ENCODE measurements at places on chromosomes 3 and 15. TPM values are rescaled to one million over a fixed set of nuclear protein-coding genes. Genes with fewer than 3 reads are reported as not detected.

DNA sequence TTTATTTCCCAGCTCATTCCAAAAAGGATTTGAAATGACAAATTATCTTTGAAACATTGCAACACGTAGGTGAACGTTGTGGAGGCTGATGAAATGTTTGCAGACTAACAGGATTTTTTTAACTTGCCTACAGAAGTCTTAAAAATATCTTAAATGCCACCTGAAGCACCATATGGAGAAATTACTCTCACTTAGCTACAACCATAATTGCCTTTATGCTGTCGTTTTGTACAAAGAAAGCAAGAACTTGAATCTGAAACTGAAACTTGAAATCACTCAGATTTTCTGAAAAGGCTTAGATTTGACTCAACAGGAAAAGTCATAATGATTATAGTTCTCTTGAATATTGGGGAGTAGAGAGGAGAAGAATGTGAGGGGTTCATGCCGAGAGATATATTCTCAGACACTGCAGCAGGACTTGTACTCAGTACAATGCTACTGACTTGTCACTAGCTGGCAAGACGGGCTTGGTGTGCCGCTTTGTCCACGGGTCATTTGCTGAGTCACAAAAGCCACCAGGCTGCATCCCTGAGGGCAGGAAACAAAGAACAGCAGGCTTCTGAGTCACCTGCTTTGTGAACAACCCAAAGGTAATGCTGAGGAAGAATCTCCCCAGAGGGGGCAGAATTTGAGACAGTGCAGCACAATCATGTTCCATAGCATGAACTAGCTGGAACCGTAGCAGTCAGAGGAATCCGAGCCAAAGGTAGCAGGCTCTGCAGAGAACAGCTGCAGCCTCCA is 7.1 kb upstream of the FMN1 start:
- peaks cover 7% of the 10 kb centered on the region for H3K27me3 ChIP-seq
- H3K4me1 ChIP-seq, result peaks cover 28% of the 10 kb centered on the region
- no peaks in the 10 kb centered on the region for H3K36me3 ChIP-seq
- peak overlapping the region; percentile 60 for H3K27ac ChIP-seq
- peak overlapping the region; percentile 49 for H3K4me3 ChIP-seq

DNA sequence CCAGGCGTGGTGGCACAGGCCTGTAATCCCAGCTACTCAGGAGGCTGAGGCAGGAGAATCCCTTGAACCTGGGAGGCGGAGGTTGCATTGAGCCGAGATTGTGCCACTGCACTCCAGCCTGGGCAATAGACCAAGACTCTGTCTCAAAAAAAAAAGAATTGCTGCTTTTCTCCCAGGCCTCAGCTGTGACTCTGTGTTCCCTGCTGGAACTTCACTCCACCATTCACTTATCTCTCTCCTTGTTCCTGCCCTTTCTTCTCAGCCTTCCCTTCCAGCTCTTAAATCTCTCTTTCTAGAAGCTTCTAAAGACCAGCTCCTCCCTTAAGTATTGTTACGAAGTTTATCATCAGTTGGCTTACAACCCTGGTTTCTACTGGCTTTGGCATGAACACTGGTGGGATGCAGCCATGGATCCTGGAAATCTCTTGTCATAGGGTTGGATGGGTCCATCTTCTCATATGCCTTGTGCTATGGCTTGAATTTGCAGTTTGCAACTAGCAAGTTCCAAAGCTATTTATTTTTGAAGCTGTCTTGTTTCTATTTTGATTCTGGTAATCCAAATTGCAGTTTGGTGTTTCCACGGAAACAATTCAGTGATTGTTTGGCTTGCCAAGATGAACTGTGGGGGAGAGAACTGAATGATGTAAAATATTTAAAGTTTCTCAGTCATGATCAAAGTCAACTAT is 10.5 kb downstream of the C3orf62 start:
- no peaks in the 10 kb centered on the region for H3K27me3 ChIP-seq
- DNase-seq, result no peak
- H3K4me3 ChIP-seq, result no peak overlapping the region
- H3K4me1 ChIP-seq, result no peaks in the 10 kb centered on the region
- no peak overlapping the region for H3K27ac ChIP-seq

GRCh38 chr15:80819001-80819400 is 39.8 kb downstream of the CEMIP start:
- H3K27me3 ChIP-seq, result peaks cover 16% of the 10 kb centered on the region
- H3K4me1 ChIP-seq, result no peaks in the 10 kb centered on the region
- H3K36me3 ChIP-seq, result no peaks in the 10 kb centered on the region
- no peak overlapping the region for H3K27ac ChIP-seq
- H3K4me3 ChIP-seq, result no peak overlapping the region
- no peak for DNase-seq

The CAND2 gene
- 2.2 TPM for total RNA-seq

DNA sequence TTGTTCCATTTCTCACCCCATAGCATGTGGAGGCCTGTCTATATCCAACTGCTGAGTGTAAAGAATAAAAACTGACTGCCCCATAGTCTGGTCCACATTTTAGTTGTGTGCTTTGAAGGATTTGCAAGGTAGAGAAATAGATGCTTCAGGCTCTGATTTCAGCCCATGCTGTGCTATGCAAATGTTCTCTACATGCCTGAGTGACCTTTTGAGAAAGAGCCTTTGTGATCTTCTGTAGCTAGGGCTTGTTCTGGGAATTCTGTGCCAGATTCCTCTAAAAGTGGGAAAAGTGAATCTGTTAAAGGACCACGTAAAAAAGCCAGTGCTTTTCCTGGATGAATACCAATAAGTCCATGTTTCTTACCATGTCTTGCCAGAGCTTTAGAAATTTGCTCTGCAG is 5.2 kb downstream of the KCTD6 start:
- peaks cover 10% of the 10 kb centered on the region for H3K36me3 ChIP-seq
- DNase-seq, result no peak
- no peaks in the 10 kb centered on the region for H3K27me3 ChIP-seq
- peaks cover 49% of the 10 kb centered on the region for H3K4me1 ChIP-seq
- H3K27ac ChIP-seq, result no peak overlapping the region

GRCh38 chr15:45555934-45556608 is 31.1 kb upstream of the BLOC1S6 start:
- no peaks in the 10 kb centered on the region for H3K4me1 ChIP-seq
- H3K27me3 ChIP-seq, result peaks cover 24% of the 10 kb centered on the region
- H3K4me3 ChIP-seq, result no peak overlapping the region

The C3orf22 gene
- not detected for total RNA-seq

- H3K4me1 ChIP-seq, result peaks cover 7% of the 10 kb centered on the region
- no peak for DNase-seq
- no peaks in the 10 kb centered on the region for H3K36me3 ChIP-seq
- no peak overlapping the region for H3K4me3 ChIP-seq
- no peaks in the 10 kb centered on the region for H3K27me3 ChIP-seq
- no peak overlapping the region for H3K27ac ChIP-seq
Measured at GRCh38 chr3:66618066-66618465, 117.2 kb upstream of the LRIG1 start.

The SEMA3B gene
- total RNA-seq, result 2.1 TPM

GRCh38 chr3:58514405-58514804 is 22.5 kb downstream of the KCTD6 start:
- DNase-seq, result no peak
- no peak overlapping the region for H3K27ac ChIP-seq
- no peaks in the 10 kb centered on the region for H3K36me3 ChIP-seq
- no peaks in the 10 kb centered on the region for H3K4me1 ChIP-seq
- H3K27me3 ChIP-seq, result no peaks in the 10 kb centered on the region
- no peak overlapping the region for H3K4me3 ChIP-seq

GRCh38 chr3:65635657-65636056 is 403.1 kb downstream of the MAGI1 start:
- H3K4me3 ChIP-seq, result no peak overlapping the region
- H3K27me3 ChIP-seq, result no peaks in the 10 kb centered on the region
- no peak for DNase-seq
- H3K36me3 ChIP-seq, result no peaks in the 10 kb centered on the region
- no peaks in the 10 kb centered on the region for H3K4me1 ChIP-seq

The GOLGA6B gene
- total RNA-seq, result not detected

DNA sequence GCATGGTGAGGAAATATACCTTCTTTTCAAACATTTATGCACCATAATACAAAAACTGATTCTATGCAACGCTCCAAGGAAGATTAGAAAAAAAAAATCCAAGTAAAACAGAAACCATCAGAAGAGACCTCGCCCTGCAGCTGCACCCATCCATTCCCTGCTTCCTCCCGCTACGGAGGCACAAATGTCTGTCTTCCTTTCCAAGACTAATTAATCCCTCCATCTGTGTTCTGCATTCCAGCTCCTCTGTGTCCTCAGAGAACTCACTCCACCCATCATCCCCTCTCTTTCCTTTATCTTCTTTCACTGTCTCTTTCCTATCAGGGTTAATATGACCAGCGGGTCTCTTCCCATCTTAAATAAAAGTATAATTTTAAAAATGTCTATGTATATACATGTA is 196.1 kb downstream of the ADAMTSL3 start:
- no peak for DNase-seq
- peaks cover 4% of the 10 kb centered on the region for H3K27me3 ChIP-seq
- H3K4me3 ChIP-seq, result no peak overlapping the region
- no peaks in the 10 kb centered on the region for H3K36me3 ChIP-seq
- H3K4me1 ChIP-seq, result no peaks in the 10 kb centered on the region

- no peak for DNase-seq
- peaks cover 6% of the 10 kb centered on the region for H3K4me1 ChIP-seq
- H3K4me3 ChIP-seq, result peak overlapping the region; percentile 79
- peak overlapping the region; percentile 96 for H3K27ac ChIP-seq
Measured at GRCh38 chr3:18441551-18441950, 16.4 kb upstream of the SATB1 start.

- no peaks in the 10 kb centered on the region for H3K36me3 ChIP-seq
- no peaks in the 10 kb centered on the region for H3K27me3 ChIP-seq
- H3K4me3 ChIP-seq, result no peak overlapping the region
- DNase-seq, result no peak
- H3K27ac ChIP-seq, result no peak overlapping the region
- H3K4me1 ChIP-seq, result no peaks in the 10 kb centered on the region
Measured at GRCh38 chr3:134944429-134944828, 149.4 kb downstream of the EPHB1 start.

DNA sequence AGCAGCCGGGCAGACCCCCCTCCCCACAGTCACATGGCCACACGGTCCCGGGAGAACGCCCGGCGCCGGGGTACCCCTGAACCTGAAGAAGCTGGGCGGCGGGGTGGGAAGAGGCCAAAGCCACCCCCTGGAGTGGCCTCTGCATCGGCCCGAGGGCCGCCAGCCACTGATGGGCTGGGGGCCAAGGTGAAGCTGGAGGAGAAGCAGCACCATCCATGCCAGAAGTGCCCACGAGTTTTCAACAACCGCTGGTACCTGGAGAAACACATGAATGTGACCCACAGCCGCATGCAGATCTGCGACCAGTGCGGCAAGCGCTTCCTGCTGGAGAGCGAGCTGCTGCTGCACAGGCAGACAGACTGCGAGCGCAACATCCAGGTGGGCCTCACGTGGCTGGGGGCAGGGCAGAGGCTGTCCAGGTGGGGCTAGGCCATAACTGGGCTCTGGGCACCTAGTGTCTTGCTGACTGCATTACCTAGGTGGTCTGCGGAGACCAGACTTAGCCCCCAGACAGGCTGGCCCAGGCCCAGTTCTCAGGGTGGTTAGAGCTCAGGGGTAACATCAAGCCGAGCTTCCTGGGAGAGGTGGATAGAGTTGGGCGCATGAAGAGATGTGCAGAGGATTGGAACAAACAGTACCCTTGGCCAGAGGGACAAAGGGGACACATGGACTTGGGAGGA is 6.1 kb downstream of the ZBTB47 start:
- DNase-seq, result no peak
- no peaks in the 10 kb centered on the region for H3K36me3 ChIP-seq
- no peaks in the 10 kb centered on the region for H3K4me1 ChIP-seq

DNA sequence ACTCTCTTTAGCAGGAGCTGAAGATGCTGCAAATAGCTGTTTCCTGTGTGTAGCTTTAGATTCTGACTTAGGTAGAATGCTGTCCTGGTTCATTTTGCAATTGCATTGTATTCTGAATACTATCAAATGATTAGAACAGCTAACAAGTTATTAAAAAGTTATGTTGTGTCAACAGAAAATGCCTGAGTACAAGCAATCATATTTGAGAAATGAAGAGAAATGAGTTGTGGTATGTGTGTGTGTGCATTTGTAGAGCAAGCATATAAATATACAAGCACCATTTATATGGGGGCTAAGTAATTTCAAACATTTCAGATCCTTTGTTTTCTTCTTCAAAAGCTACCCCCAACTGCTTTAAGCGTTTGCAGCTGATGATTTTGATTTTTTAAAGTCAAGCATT is 7.8 kb downstream of the ZIC1 start:
- DNase-seq, result no peak
- H3K27ac ChIP-seq, result no peak overlapping the region
- H3K27me3 ChIP-seq, result peaks cover 72% of the 10 kb centered on the region
- peaks cover 4% of the 10 kb centered on the region for H3K36me3 ChIP-seq
- H3K4me3 ChIP-seq, result no peak overlapping the region

- H3K4me1 ChIP-seq, result peaks cover 39% of the 10 kb centered on the region
- no peak overlapping the region for H3K4me3 ChIP-seq
- peak overlapping the region; percentile 60 for H3K27ac ChIP-seq
- peak; percentile 67 for DNase-seq
- H3K27me3 ChIP-seq, result no peaks in the 10 kb centered on the region
Measured at GRCh38 chr3:179068779-179069530, 2.7 kb downstream of the ZMAT3 start.

GRCh38 chr3:84621823-84622222 is 337.0 kb upstream of the CADM2 start:
- no peak overlapping the region for H3K27ac ChIP-seq
- H3K36me3 ChIP-seq, result no peaks in the 10 kb centered on the region
- H3K4me3 ChIP-seq, result no peak overlapping the region
- no peak for DNase-seq
